Left ventricle myocardium superior (tissue), 1 donor: ENCODE measurements at places on chromosomes 4 and X.

- no peak for DNase-seq
These were observed 194.3 kb downstream of the KIT start for GRCh38 chr4:54852054-54852453.

DNA sequence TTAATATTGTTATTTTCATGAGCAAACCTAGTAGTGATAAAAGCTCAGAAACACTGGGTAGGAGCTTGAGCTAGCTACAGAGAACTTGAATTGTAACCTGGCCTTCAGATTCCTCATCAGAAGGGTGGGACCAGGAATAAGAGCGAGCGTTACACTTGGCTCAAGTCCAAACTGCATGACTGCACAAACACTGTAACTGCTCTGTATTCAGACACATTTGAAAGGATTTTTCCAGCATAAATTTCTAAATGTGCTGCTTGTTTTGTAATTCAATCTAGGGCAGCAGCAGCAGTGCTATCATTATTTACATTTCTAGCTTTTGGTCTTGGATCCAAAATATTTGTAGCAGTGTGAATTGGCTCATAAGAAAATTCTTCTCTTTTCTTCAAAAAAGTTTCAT lies 133.0 kb upstream of the TMLHE start:
- DNase-seq: peak; percentile 23

GRCh38 chr4:2822461-2823300 lies 21.0 kb upstream of the ADD1 start:
- peak; percentile 24 for DNase-seq

GRCh38 chr4:185203486-185204237 lies at the start of gene CFAP97:
Gene CFAP97 (minus strand): TSS chr4:185204000. CDS start chr4:185191196, 12,804 bp downstream.
- DNase-seq: peak; percentile 97

- DNase-seq: no peak
These were observed 111.0 kb downstream of the ASB9 start for GRCh38 chrX:15158736-15159406.

GRCh38 chrX:56726605-56727004 lies 2.4 kb upstream of the NBDY start:
- no peak for DNase-seq

- no peak for DNase-seq
These were observed 142.9 kb upstream of the SFRP2 start for GRCh38 chr4:153931804-153932203.

GRCh38 chr4:184100297-184100885 lies 117.3 kb downstream of the ENPP6 start:
- peak; percentile 81 for DNase-seq

GRCh38 chrX:2609431-2610238 lies 81.5 kb upstream of the CD99 start:
- DNase-seq: no peak

DNA sequence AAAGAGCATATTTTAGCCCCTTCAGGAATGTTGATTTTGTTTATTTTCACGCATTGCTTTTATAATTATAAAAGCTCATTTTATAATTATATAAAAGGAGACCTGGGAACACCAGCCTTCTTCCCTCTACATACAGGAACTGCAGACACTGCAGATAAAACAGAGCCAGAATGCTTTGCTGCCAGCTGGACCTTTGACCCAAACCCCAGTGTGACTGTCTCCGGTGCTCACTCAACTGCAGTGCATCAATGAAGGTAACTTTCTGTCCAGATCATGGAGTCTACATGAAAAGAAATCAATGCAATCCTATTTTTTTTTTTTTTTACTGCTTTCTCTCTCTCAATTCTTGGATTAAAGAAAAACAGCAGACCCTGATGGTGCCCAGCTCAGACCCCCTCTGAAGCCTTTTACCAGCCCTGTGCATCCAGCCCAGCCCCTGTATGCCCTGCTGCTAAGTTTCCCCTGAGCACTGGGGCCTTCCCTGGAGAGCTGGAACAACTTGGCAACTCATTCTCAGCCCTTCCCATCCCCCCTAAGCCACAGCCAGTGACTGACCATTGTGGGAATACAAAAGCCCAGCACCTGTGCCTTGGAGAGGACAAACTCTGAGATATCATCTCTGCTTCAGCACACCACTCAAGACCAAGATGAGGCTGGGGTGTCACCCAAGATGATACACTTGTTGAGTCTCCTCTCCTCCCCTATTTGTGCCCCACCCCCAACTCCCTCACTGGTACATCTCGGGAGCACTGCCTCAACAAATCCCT lies 182.1 kb downstream of the EVC2 start:
- no peak for DNase-seq

DNA sequence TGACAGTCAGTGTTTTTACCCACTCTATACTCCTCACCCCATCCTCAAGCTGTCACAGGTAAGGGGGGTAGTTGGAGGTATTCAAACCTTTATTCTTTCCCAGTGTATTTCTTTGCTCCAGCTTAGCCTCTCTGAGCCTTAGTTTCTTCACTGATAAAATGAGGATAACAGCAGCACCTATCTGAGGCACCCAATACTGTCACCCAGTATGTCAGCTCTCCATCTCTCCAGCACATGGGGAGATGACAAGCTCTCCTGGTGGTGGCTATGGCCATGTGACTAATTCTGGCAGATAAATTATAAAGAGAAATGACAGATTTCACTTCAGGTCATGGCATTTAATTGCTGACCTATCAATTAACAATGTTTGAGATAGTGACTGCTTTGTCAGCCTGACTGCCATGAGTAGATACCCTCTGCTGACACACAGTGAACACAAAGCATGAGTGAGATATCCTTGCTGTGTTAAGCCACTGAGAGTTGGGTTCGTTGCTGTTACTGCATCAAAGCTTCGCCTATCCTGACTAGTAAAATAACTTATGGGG lies 176.4 kb upstream of the TBC1D9 start:
- no peak for DNase-seq

- DNase-seq: no peak
These were observed 2.9 kb upstream of the EIF1AX start for GRCh38 chrX:20144491-20144890.
